ENCODE measurements at places on chromosomes 1 and 21.
A peak's percentile ranks its signal among the peaks of the same experiment; 100 is the strongest.

DNA sequence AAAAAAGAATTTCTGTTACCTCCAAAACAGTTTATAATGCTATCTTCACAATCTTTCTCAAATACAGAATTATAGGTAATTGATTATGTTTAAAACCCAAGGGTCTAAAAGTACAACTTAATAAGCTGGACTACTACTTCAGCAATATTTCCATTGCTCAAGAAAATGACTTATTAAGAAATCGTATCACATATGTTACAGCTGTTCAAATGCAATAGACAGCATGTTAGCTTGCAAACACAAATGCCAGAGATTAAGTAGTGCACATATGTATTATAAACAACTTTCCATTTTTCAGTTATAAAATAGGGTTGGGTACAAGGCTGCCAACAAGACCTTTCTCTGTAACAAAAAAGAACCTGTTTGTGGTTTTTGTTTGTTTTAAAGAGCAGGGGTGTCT is 211.0 kb upstream of the DMRTA2 start:
- no peak for DNase-seq

GRCh38 chr1:184973272-184974055 is 844 bp downstream of the NIBAN1 start:
- DNase-seq = peak; percentile 77

DNA sequence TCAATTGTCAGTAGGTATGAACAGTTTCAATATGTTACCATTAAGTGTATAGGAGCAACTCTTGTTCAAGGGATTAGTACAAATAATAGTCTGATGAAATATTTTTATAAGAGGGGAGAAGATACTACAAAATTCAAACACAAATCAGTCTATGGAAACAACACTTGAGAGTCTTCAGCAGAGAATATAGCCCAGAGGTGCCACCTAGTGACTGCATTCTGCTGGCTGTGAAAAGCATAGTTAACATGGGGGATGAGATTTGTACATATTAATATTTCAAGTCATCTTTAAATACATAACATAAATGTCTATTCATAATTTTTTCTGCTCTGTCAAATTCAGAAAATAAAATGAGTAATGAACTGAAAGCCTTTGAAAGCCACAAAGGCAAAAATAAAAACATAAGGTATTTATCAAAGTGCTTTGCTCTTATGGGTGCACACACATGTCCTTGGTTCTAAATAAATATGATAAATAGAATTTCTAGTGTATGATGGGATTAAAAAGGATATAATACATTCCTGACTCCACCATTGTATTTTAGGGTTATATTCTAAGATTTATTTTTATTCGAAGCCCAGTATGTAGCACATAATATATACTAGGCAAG is 440.9 kb upstream of the ZRANB2 start:
- no peak for DNase-seq

DNA sequence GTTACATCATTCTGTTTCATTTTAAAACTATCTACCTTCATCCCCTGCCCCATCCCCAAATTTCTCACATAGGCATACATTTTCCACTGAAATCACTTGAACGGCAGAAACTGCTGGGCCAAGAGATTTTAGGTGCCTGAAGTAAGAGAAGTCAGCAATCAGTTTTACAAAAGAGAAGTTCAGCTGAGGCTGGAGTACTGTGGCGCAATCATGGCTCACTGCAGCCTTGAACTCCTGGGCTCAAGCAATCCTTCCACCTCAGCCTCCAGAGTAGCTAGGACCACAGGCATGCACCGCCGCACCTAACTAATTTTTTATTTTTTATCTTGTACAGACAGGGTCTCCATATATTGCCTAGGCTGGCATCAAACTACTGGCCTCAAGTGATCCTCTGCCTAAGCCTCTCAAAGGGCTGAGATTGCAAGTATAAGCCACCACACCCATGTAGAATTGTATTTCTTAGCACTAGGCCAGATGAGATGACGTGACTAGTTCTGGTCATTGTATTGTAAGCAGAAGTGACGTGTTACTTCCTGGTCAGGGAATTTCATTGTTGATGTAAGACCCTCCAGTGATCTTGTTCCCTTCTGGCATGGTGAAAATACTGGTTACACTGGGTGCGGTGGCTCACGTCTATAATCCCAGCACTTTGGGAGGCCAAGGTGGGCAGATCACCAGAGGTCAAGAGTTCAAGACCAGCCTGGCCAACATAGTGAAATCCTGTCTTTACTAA is 7.1 kb downstream of the BECN2 start:
- no peak for DNase-seq

DNA sequence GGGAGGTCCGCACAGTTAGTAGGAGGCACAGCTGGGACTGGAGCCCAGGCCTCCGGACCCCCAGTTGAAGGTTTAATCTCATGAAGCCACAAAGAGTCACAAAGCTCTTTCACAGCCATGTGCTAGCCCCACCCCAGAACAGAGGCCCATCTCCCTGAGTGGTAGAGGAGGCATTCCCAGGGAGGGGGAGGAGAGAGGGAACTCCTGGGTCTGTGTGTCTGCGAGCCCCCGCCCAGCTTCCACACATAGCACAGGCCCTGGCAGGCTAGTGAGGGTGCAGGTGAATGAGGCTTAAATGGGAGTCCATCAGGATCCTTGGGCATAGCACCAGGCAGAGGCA is 197.8 kb downstream of the MATN1 start:
- DNase-seq = no peak

- DNase-seq = no peak
These were observed 2.4 kb upstream of the PDXK start for GRCh38 chr21:43716376-43717165.

DNA sequence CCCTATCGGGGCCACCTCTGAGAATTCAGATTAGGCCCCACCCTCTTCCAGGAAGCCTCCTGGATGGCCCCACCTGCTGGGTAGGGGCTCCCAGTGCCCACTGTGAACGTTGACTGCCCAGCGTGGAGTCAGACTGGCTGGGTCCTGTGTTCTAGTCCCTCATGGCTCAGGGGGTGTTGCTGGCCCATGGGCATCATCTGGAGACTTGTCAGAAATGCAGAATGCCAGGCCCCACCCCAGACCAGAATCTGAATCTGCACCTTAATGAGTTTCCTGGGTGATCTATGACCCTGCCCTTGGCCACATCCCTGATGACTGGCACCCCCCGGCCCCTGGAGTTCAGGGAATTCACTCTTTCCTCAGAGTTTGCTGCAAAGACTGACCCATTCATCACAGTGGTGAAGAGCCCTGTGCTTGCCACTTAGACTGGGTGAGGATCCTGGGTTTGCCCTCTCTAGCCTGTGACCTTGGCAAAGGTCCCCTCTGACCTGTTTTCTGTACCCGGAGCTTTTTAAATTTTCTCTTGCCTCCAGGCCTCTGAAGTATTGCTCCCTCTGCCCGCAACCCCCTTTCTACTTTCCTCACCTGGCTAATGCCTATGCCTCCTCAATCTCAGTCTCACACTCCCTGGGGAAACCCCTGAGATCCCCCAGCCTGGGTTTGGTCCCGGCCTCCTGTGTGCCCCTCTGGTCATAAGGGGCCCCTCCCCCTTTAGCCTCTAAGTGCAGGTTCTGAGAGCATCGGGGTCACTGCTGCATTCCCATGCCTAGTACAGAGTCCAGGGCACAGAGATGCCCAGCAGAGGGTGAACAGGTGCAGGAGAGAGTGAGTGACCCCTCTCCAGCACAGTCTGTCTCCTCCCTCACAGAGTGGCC is 184.2 kb downstream of the MATN1 start:
- no peak for DNase-seq

DNA sequence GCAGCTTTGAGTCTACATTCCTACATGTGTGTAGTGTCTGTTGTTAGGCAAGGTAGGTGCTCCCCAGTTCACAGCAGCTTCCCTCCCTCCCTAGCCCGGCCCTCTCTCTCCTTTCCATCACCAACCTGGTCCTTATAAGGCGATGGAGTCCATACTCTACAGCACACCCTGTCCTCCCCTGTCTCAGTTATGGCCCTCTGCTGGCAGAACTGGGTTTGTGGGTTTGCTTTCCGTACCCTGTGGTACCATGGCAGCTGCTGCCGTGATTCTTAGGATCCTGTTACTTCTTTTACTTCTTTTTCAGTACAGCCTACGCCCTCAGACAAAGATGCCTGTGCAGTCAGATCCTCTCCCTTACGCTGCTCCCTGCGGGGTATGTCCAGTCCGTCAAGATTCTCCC is 31.7 kb downstream of the AK5 start:
- no peak for DNase-seq

GRCh38 chr1:54699936-54700525 is 15.6 kb upstream of the TTC4 start:
- no peak for DNase-seq

DNA sequence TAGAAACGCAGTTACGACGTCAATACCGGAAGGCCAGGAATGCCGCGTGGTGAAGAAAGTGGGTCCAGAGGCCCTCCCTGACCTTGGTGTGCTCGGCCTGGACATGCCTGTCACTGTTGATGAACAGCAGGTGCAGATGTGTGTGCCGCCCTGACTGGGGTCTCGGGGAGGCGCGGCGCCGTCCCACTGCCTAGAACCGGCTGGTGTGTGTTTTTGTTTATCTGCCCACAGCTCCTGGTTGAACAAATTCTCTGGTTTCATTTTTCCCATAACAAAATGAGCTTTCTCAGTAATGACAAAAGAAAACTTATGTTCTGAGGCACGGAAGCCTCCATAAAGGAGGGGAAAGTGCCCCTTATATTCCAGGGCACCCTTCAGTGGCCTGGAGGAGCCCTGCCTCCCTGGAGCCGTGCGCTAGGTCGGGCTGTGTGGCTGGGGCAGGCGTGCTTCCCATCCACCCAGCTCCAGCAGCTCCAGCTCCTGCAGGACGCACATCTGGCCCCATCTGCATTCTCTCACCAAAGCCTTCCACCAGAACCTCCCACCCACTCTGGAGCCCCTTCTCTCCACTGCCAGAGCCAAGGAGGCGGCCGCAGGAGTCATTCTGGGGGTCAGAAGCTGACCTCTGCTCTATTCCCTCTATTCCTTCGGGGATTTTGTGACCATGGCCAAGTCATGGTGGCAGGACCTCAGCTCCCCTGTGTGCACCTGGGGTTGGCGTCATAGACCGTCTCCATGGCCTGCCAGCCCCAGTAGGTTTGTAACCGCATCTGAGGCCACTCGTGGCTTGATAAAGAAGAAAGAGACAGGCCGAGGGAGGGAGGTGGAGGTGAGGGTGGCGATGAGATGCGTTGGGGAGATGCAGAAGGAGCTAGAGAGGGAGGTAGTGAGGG is 20.1 kb upstream of the COL18A1 start:
- peak; percentile 42 for DNase-seq

GRCh38 chr21:43718872-43719747 is at the start of gene PDXK:
PDXK (plus strand) TSS chr21:43719129; CDS start chr21:43719295, 166 bp downstream.
- DNase-seq = peak; percentile 95

DNA sequence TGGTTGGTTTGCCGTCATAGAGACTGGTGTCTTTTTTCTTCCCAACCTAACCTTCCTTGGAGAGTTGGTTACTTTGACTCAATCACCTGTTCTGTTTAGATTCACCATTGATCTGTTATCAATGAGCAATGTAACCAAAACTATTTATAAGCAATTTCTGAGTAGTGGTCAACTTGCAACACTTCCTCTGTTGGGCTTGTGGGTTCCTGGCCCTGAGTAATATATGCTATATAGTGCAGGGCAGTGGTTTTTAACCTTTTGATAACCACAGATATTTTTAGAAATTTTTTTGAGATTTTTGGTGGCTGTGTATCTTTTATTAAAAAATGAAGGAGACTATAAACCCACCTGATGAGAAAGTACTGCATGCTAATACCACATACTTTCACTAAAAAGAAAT is 9.4 kb upstream of the XCL1 start:
- no peak for DNase-seq

GRCh38 chr21:45015469-45015860 is 58.9 kb upstream of the ADARB1 start:
- DNase-seq = peak; percentile 45

GRCh38 chr1:39104158-39105060 is 78.3 kb downstream of the NDUFS5 start:
- no peak for DNase-seq

GRCh38 chr1:89454845-89455521 is 69.6 kb upstream of the LRRC8B start:
- DNase-seq = no peak

DNA sequence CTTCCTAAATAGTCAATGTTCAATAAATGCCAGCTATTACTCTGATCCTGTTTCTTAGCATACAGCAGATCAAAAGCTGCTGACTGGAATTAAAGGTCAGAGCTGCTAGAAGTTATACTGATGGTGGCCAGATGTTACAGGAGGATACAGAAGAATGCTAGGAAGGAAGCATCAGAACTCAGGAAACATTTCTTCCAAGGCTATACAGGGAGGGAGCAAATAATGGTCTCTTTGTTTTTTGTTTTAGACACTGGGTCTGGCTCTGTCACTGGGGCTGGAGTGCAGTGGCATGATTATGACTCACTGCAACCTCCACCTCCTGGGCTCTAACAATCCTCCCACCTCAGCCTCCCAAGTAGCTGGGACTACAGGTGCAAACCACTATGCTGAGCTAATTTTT is 175.5 kb downstream of the RGS7 start:
- no peak for DNase-seq

DNA sequence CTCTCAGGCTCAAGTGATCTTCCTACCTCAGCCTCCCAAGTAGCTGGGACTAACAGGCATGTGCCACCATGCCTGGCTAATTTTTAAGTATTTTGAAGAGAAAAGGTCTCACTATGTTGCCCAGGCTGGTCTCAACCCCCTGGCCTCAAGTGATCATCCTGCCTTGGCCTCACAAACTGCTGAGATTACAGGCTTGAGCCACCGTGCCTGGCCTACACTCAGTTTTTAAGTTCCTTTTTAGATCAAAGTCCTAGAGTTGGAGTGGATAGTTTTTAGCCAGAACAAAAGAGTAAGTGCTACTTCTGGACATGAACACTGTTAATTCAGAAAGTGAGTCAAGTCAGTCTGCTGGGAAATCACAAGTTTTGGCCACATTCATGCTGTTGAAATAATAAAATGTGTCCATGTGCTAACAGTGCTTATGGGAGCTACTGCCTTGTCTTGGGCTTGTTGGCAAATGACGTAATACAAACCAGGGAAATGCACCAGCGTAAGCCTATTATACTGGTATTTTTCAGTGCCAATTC is 84.2 kb downstream of the NDUFS5 start:
- no peak for DNase-seq

DNA sequence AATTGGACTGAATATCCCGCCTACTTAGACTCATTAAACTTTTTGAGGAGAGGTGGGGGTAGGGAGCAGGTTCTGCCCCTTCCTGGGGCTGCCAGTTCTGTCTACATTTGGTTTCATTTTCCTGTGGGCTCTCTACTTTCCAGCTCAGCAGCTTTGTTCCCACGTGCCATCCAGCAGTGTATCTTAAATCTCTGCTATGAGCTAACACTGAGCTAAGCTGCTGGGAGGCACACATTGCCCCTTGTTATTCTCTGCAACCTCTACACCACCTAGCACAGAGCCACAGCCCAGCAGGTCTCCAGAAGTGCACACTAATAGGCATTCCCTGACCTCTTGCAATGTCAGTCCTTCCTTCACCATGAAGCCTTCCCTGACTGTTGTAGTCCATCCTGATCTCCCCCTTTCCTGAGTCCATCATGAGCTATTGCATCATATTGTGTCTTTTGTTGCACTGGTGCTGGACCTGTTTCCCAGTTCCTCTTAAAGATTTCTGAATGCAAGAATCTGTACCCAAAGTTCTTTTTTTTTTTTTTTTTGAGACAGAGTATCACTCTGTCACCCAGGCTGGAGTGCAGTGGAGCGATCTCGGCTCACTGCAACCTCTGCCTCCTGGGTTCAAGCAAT is 28.7 kb upstream of the NRDC start:
- DNase-seq = no peak

- no peak for DNase-seq
These were observed 162.7 kb downstream of the SIPA1L2 start for GRCh38 chr1:232467073-232467760.

GRCh38 chr1:177020851-177021589 is 143.5 kb downstream of the ASTN1 start:
- DNase-seq = no peak

GRCh38 chr1:78155121-78155520 is 109.4 kb downstream of the GIPC2 start:
- no peak for DNase-seq
